RWPE1 (cell line): ENCODE measurements at places on chromosomes 11 and 22.

GRCh38 chr11:105700271-105700670, 90.4 kb downstream of the GRIA4 start:
- DNase-seq: no peak

DNA sequence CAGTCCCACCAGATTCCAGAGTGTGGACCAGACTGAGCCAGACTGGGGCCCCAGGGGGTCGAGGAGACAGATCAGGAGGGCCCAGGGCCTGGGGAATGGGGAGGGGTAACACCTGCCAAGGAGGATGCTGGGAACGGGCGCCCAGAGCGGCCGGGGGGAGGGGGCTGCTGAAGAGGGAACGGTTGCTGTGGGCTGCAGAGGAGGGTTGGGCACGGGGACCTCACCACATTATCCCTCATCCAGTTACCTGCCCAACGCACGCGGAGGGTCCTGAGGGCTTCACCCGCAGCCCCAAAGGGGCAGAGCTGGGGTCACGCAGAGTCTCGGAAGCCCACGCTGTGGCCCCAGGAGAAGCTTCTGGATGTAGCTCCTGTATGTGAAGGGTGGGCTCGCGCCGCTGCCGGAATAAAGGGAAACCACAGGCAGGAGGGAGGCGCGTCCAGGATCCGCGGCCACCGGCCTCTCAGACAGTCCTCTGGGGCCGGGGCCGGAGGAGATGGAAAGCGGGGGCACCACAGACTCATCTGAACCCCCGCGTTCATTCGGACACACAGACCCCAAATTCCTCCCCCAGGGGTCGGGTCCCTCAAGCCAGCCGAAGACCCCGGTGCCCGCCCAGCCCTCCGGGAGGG, 866 bp upstream of the SELENOO start:
- DNase-seq: no peak

- DNase-seq: no peak
These were observed 11.0 kb upstream of the CERK start for GRCh38 chr22:46748908-46749675.

DNA sequence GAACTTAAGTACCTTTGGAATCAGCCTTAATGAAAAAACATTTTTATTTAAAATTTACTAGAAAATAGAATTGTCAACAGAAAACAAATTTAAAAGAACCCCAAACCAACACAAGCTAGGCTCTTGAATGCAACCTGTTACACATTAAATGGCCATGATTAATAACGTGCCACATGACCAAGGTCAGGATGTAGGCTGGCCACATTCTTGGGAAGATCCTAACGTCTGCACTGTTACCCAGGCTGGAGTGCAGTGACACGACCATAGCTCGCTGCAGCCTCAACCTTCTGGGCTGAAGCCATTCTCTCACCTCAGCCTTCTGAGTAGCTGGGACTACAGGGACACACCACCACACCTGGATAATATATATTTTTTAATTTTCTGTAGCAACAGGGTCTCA, 126.4 kb upstream of the APOA1 start:
- no peak for DNase-seq
